Muscle of leg (tissue), 16 donors: ENCODE measurements at places on chromosomes 7 and 10. TPM values are rescaled to one million over a fixed set of nuclear protein-coding genes. Genes with fewer than 3 reads are reported as not detected.

GRCh38 chr10:48377751-48378530 is 71.5 kb downstream of the MAPK8 start:
- no peak for DNase-seq
- no peak overlapping the region for H3K4me3 ChIP-seq
- peaks cover 3% of the 10 kb centered on the region for H3K36me3 ChIP-seq
- H3K27ac ChIP-seq, result no peak overlapping the region
- no peaks in the 10 kb centered on the region for H3K4me1 ChIP-seq

DNA sequence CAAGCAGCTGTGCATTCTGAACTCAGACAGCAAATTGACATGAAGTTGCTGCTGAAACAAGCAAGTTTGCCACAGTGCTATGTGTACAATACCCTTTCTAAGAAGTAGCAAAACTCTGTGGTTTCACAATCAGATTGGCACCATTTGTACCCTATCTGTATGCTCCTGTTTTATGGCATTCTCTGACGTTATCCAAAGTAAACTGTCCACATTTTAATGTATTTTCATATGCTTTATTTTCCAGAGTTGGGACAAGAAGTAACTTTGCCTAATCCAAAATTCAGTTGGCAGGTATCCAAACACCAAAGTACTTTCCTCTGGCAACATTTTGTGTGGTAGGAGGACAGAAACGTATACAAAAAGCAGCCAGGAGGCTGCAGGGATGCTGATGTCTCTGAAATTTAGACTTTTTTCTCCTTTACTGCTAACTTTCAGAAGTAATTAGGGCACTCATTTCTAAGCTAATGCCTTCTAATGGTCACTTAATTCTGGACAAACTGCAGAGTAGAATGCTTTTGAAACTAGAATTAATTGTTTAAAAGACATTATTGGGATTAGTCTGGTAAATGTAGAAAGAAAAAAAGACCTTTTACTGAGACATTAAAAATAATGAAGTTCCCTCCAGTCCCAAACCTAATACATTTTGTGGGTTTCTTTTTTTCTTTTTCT is 414.7 kb upstream of the NRP1 start:
- H3K27ac ChIP-seq, result peak overlapping the region; percentile 22
- peak; percentile 67 for DNase-seq
- H3K4me1 ChIP-seq, result peaks cover 5% of the 10 kb centered on the region
- no peak overlapping the region for H3K4me3 ChIP-seq
- no peaks in the 10 kb centered on the region for H3K36me3 ChIP-seq

Gene VAX1
- total RNA-seq, result not detected

DNA sequence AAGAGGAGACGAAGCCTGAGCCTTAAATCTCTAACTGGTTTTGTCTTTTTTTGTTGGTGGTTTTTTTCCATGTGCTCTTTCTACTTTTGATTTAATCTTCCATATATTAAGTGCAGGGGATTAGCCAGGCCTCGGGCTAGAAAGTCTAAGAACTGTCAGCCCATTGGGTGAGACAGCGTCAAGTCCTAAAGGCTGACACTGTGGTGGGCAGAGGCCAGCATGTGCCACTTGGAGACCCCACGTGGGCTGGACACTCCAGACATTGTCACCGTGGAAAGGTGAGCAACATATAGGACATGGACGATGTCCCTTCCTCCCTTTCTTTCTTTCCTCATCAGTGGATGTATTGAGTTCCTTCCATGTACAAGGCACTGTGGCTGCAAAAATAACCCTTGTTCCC is 129.3 kb downstream of the TMEM178B start:
- no peak overlapping the region for H3K4me3 ChIP-seq
- H3K27ac ChIP-seq, result no peak overlapping the region
- no peaks in the 10 kb centered on the region for H3K4me1 ChIP-seq
- no peak for DNase-seq
- H3K36me3 ChIP-seq, result no peaks in the 10 kb centered on the region

Gene MAPK8
- total RNA-seq, result 45.5 TPM

DNA sequence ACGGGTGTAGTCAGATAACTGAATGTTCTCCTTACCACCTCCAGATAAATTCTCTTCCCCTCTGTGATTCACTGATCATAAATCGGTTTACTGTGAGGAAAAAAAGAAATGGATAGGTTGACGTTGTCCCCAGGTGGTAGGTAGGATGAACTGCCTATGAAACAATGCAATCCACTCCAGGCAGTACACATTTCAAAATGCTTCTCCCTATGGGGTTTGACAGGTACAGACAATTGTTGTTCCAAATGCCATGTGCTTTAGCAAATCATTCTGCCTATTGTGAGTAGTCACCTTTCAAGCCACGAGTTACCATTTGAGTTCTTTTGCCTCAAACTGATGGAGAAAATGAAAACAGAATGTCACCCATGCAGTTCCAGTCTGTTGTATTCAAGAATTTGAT is 21.8 kb downstream of the VIM start:
- no peak overlapping the region for H3K4me3 ChIP-seq
- no peak for DNase-seq
- no peaks in the 10 kb centered on the region for H3K36me3 ChIP-seq
- no peaks in the 10 kb centered on the region for H3K27me3 ChIP-seq
- H3K4me1 ChIP-seq, result no peaks in the 10 kb centered on the region

DNA sequence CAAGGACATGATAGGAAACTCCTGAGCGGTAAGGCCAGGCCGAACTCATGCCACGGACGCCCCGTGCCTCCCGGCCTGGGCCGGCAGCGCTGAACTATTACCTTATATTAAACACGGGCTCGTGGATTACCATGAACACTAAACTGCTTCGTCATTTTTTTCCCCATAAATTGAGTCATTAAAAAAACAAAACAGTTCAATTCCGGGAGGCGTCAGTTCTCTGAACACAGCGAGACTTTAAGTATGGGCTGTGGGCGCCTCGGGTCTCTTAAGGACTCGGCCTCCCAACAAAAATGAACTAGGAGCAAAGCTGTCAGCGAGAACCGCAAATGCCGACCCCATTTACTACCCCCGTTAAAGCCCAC is 519 bp downstream of the PITRM1 start:
- peaks cover 26% of the 10 kb centered on the region for H3K36me3 ChIP-seq
- no peaks in the 10 kb centered on the region for H3K27me3 ChIP-seq
- H3K27ac ChIP-seq, result peak overlapping the region; percentile 84
- H3K4me3 ChIP-seq, result peak overlapping the region; percentile 75
- no peak for DNase-seq

GRCh38 chr10:1449021-1449420 is 288.3 kb downstream of the ADARB2 start:
- no peaks in the 10 kb centered on the region for H3K36me3 ChIP-seq
- no peak overlapping the region for H3K4me3 ChIP-seq
- no peak for DNase-seq
- no peak overlapping the region for H3K27ac ChIP-seq
- no peaks in the 10 kb centered on the region for H3K27me3 ChIP-seq
- H3K4me1 ChIP-seq, result no peaks in the 10 kb centered on the region

DNA sequence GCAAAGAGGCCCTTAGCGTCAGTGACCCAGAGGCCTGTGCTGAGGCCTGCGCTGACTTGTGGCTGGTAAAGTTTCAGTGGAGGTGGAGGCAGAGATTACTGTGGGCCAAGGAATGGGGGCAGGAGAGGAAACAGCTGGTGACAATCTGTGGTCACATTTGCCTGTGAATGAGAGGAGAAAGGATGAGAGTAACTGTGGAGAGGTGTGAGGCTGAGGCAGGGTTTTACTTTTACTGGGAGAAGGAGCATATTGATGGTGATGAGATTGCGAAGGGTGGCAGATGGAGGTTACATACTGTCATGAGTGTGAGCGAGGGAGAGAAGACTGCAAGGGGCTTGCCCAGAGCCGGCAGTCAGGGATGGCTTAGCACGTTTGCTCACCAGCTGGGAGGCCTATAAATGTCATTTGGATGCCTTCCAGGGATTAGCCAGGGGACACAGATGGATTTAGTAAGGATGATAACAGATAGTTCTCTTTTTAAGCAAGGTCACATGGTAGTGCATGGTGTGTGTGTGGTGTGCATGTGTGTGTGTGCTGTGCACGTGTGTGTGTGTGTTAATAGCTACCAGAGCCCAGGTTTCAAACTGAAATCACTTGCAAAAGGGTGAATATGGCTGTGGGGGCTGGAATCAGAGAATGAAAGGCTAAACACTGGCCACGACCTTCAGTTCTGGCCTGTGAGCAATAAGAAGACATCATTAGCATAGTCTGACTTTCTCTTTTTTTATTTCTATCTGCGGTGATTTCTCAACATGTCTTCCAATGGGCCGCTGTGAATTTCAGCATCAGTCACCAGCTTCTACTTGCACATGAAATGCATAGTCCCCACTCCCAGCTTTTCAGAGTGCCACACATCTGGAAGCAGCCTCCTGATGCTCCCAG is 291.5 kb upstream of the ZNF32 start:
- DNase-seq, result peak; percentile 80
- H3K36me3 ChIP-seq, result no peaks in the 10 kb centered on the region
- peak overlapping the region; percentile 44 for H3K27ac ChIP-seq
- no peak overlapping the region for H3K4me3 ChIP-seq
- peaks cover 35% of the 10 kb centered on the region for H3K4me1 ChIP-seq
- no peaks in the 10 kb centered on the region for H3K27me3 ChIP-seq

Gene NPC1L1
- total RNA-seq, result not detected

Gene ITPRIP
- 2.6 TPM for total RNA-seq

DNA sequence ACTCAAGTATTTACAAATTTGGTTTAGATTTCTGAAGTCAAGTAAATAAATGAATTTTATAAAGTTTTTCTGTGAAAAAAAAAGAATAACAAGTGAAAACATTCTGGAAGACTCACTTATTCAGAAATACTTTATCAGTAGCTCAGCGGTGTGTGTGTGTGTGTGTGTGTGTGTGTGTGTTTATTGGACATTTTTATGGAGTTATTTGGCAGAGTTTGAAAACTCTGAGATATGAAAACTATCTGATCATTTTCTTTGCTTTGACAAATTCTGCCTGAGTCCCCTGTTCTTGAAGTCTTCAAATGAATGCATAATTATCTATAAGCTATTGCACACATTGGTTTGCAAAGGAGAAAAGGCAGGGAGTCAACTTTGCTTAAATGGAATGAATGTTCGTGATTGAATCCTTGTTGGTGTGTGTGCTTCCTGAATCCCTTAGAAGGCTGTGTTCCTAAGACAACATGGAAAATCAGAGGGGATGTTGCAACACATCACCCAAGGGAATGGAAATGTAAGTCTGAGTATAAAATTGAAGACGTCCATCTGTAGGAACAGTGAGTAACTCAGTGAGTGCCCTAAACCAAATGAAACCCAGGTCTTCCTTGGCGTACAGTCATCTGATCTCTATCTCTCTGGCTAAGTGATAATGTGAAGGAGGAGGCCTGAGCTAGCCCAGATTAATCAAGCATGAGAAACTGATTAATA is 160.9 kb downstream of the REEP3 start:
- H3K27me3 ChIP-seq, result no peaks in the 10 kb centered on the region
- no peak overlapping the region for H3K4me3 ChIP-seq

DNA sequence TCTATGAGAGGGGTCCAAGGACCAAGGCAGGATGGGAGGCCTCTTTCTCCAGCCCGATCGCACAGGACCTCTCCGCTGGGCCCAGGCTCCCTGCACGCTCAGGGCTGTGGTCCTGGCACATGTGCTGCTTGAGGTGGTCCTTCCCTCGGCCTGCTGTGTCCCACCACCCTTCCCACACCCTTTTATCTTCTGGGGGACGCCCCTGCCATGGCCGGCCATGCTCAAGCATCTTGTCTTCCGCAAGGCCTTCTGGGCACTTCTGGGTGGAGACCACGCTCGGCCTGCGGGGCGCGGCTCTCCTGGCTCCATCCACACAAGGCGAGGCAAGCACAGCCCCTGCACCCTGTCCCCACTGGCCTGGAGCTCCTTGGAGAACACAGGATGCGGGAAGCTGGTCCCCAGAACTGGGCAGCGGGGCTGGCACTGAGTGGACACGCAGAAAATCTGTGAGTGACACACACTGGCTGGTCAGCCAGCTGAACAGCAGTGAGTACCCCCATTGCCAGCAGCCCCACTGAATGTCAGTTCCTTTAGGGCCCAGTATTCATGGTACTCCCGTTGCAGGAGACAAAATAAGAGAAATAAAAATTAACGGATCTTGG is 115.9 kb downstream of the TCERG1L start:
- H3K4me1 ChIP-seq, result no peaks in the 10 kb centered on the region
- H3K36me3 ChIP-seq, result no peaks in the 10 kb centered on the region
- no peak for DNase-seq
- no peak overlapping the region for H3K4me3 ChIP-seq
- H3K27me3 ChIP-seq, result peaks cover 12% of the 10 kb centered on the region

- H3K4me1 ChIP-seq, result peaks cover 40% of the 10 kb centered on the region
- no peaks in the 10 kb centered on the region for H3K27me3 ChIP-seq
- peaks cover 2% of the 10 kb centered on the region for H3K36me3 ChIP-seq
- peak overlapping the region; percentile 80 for H3K27ac ChIP-seq
These were observed 12.9 kb downstream of the HSPB1 start for GRCh38 chr7:76315364-76315763.

- no peaks in the 10 kb centered on the region for H3K36me3 ChIP-seq
- no peak overlapping the region for H3K4me3 ChIP-seq
- no peaks in the 10 kb centered on the region for H3K4me1 ChIP-seq
- peak; percentile 37 for DNase-seq
- no peak overlapping the region for H3K27ac ChIP-seq
These were observed 78.3 kb downstream of the SNX10 start for GRCh38 chr7:26370011-26370410.

GRCh38 chr10:87507879-87508483 is 3.3 kb downstream of the MINPP1 start:
- H3K27me3 ChIP-seq, result no peaks in the 10 kb centered on the region
- no peak for DNase-seq
- H3K4me1 ChIP-seq, result peaks cover 9% of the 10 kb centered on the region
- H3K36me3 ChIP-seq, result no peaks in the 10 kb centered on the region
- H3K27ac ChIP-seq, result no peak overlapping the region

GRCh38 chr10:62456611-62457101 is 82.5 kb downstream of the ZNF365 start:
- H3K27ac ChIP-seq, result no peak overlapping the region
- H3K4me1 ChIP-seq, result no peaks in the 10 kb centered on the region
- H3K27me3 ChIP-seq, result no peaks in the 10 kb centered on the region
- H3K4me3 ChIP-seq, result no peak overlapping the region
- no peaks in the 10 kb centered on the region for H3K36me3 ChIP-seq

GRCh38 chr10:119368991-119369869 is 161.9 kb downstream of the GRK5 start:
- H3K27ac ChIP-seq, result peak overlapping the region; percentile 93
- no peak overlapping the region for H3K4me3 ChIP-seq
- H3K27me3 ChIP-seq, result no peaks in the 10 kb centered on the region

Gene HYAL4
- 0.09 TPM for total RNA-seq

Gene TMEM229A
- total RNA-seq, result not detected

Gene MAP3K8
- total RNA-seq, result 4.1 TPM

DNA sequence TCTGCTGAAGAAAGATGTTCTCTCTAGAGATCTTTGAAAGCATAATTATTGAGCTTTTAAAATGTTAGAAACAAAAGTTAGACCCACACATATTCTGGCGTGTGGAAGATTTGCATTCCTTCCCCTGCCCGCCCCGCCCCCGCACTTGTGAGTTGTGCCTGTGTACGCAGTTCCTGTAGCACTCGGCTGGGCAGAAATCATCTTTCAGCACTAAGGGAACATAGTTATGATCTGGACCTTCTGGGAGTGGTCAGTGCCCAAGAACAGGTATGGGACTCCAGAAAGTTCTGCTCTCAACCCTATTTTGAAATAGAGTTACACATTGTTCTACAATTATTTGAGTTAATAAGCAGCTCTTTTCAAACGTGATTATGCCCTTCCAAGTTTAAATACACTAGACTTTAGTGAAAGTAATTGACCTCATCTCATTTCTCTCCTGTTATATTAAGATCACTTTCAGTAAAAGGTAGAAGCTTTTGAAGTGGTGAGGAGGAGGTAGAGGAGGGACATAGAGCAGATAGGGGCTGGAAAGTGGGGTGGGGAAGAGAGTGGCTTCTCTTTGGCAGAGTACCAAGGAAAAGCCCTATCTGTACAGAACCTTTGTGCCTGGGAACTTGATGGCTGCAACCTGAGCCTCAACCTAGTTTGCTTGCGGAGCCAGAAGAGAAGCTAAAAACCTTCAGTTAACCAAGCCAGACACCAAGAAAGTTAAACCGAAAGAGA is 5.7 kb downstream of the BLVRA start:
- DNase-seq, result no peak
- H3K36me3 ChIP-seq, result no peaks in the 10 kb centered on the region
